ENCODE measurements at places on chromosomes 5 and 9.

- no peak for DNase-seq
Observed at GRCh38 chr5:34034534-34035327, 8.3 kb downstream of the C1QTNF3 start.

DNA sequence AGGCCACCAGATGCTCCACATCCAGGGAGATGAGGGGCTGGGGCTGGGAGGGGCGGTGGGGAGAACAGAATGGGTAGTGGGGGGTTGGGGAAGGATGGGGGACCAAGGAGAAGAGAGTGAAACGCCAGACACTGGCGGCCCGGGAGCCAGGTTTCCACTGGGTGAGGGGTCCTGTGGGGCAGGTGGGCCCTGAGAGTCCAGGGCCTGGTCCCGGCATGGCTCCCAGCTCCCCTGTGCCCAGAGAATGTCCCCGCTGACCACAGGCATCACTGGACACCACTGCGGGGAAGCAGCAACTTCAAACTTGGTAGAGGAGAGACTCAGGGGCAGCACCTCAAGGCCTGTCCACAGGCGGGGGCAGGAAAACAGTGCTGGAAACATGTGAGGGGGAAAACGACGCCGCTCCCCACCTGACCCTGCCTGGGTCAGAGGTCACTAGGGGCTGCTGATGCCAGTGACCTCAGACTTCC, 13.2 kb downstream of the NINJ1 start:
- DNase-seq: no peak

- DNase-seq: no peak
Observed at GRCh38 chr9:82247318-82247717, 258.7 kb downstream of the SPATA31D1 start.

DNA sequence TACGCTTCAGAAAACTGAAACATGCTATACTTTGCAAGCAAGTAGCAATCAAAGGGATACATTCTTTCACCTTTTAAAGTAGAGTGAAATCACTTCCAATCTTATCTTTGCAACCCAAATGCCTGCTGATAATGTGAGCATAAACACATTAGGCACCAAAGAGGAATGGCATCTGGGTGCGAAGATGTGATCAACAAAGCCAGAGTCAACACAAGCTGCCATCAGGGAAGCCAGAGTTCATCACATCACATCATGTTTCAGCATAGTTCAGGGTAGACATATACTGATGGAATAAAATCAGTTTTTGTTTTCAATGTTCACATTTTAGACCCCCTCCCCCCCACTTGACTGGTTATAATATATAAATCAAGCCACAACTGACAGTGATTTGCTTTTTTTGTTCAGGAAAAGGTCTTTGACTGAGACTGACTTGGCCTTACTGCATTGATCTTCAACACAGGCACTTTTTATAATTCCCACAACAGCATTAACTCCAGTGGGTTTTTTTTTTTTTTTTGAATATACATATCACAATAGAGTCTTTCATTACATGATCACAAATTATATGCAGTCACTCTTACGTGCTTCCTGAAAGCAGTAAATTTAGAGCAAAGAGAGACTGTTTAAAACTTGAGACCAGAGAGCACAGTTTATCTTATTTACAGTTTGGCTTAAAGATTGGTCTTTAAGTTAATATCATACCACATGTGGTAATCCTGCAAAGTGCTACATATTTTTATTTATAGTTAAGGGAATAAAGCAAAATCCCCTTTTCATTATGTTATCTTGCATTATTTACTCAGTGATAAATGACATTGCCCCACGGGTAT, 20.3 kb downstream of the AOPEP start:
- no peak for DNase-seq

GRCh38 chr9:20001058-20001457, 212.2 kb upstream of the SLC24A2 start:
- no peak for DNase-seq

- no peak for DNase-seq
Observed at GRCh38 chr5:159274676-159275075, 11.6 kb downstream of the UBLCP1 start.
